ENCODE measurements at places on chromosomes 2 and 18.

GRCh38 chr2:159279700-159280099, 6.8 kb downstream of the WDSUB1 start:
- DNase-seq, result no peak

GRCh38 chr2:175169191-175169590, 1.2 kb upstream of the ATF2 start:
- DNase-seq, result no peak

DNA sequence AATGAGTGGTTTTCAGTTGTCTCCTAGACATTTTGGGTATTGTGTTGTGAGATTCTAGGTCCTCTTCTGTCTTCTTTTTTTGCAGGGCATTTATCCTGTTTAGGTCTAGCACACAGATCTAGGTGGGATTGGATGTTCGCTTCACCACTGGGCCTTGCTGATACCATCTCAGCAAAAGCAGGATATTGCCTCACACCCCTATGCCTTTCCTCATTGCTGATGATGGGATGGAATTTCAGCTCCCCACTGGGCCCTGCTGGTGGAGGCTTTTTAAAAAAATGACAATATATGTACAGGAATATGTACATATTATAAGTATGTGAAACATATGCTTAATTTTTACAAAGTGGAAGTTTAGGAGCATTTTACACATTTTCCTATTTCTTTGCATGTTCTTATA, 5.4 kb upstream of the TOGARAM2 start:
- DNase-seq, result no peak

DNA sequence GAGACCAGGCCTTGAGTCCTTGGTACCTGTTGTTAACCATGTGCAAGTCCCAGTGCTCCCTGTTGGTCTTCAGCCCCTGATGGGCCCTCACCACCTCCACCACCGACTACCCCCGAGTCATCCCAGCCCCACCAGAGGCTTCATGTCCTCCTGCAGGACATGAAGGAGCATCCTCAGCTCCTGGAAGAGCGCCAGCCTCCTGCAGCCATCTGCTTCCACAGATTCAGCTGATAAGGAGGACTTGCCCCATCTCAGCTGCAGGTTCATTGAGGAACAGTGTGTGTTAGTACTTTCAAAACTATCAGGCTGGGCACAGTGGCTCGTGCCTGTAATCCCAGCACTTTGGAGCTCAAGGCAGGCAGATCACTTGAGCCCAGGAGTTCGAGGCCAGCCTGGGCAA, 151.9 kb downstream of the ATP9B start:
- no peak for DNase-seq

- no peak for DNase-seq
These were observed 327.6 kb downstream of the RDH14 start for GRCh38 chr2:18232731-18233438.

- DNase-seq, result no peak
These were observed 1303.2 kb upstream of the CELF4 start for GRCh38 chr18:38868757-38869156.

DNA sequence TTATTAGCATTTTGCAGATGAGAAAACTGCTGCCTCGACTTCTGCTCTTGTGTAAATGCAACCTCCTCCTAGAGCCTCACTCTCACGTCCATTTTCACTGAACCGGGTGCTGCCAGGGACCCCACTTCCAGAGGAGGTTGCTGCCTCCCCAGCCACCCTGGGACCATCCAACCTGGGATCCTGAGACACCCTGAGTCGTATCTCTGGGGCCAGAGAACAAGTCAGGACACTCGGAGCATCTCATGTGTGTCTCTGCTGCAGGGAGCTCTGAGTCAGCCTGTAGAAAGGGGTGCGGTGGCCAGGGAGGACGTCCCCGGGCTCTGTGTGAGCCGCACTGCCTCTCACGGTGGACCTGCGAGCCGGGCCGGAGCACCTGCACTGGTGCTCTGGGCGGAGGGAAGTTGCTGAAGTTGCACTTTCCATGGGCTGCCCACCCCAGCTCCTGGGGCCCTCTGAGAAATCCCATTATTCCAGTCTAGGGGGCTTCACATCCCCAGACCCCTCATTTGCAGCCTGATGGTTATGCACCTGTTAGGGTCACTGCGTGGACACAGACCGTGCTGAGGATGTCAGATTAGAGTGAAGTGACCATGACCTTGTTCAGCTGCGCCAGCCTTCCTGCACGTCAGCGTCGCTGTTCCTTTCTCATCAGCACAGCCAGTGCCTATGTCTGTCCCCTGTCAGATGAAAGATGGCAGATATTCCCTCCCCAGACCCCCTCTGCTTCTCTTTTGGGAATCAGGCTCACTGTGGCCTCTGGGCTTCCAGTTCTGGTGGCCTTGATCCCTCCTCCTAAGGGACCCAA, 230.4 kb downstream of the KLHL29 start:
- DNase-seq, result no peak

DNA sequence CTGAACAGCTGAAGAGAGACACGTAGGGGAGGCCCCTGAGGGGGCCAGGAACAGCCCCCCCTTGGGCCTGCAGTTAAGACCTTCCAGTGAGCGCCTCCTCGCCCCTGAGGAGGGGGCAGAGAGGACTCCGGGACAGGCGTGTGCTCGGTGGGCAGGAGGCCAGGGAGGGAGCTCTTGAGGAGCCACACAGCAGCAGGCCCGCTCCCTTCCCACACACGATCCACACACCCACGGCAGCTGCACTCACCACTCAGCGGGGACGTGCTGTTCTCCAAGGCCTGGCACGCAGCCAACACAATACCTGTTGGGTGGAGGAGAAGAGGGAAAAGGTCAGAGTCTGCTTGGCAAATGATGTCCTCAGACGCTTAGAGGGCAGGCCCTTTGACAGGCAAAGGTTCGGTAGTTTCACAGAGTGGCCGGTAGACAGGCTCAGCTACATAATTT, 39.0 kb downstream of the TGFA start:
- DNase-seq, result no peak

DNA sequence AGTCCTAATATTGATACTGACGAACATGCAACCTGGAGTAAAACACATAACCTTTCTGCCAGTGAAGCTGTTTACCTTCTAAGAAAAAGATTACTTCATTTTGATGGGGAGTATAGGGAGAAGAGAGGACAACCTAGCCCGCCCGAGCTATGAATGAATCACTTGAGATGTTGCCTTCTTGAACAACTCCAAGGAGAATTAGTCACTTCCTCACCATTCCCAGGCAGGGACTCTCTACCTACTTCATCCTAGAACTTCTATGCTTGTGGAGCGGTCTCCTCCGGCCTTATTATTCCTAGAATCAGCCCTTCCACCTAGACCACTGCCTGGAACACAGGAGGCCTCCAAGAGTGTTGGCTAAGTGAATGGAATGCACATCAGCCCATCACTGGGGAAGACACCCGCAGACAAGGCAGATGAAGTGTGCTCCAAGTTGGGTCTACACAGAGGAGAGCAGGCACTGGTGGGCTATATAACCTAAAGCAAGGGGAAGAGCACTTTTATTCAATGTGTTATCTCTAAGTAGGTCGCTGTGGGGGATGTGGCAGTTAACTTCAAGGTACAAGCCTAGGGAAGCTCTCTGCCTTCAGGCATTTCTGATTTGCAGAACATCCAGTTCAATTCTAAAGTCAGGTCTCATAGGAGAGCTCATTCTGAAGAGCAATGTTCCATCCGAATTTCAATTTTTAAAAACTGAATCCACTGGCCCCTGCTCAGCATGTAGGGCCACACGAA, 57.4 kb downstream of the STK39 start:
- no peak for DNase-seq

DNA sequence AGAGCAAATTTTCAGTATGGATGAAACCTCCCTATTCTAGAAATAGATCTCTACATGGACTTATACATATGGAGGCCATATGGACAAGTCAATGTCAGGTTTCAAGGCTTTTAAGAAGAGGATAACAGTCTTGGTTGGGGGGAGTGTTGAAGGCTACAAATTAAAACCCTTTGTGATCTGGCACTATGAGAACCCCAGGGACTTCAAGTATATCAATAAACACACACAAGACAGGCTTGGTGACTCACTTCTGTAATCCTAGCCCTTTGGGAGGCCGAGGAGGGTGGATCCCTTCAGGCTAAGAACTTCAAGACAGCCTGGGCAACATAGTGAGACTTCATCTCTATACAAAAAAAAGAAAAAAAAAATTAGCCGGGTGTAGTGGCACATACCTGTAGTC, 127.2 kb upstream of the SP5 start:
- no peak for DNase-seq

GRCh38 chr18:12726331-12726730, 23.5 kb downstream of the PSMG2 start:
- DNase-seq, result no peak

DNA sequence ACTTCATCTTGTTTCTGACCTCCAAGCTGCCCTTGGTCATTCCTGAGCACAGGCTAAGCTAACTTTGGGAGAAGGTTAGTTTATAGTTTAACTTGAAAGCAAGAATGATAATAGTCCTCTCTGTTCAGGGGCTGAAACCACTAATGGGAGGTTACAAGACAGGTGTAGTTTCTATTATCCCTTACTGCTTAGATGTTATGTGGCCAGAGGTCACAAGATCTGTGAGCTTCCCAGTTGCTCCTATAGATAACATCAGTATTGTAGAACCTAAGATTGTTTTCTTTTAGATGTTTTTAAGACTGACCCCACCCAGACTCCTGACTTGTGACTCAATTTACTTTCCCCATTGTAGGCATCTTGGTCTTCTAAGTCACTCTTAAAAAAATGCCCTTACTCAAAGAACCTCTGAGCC, 94.8 kb upstream of the LPIN2 start:
- DNase-seq, result no peak

DNA sequence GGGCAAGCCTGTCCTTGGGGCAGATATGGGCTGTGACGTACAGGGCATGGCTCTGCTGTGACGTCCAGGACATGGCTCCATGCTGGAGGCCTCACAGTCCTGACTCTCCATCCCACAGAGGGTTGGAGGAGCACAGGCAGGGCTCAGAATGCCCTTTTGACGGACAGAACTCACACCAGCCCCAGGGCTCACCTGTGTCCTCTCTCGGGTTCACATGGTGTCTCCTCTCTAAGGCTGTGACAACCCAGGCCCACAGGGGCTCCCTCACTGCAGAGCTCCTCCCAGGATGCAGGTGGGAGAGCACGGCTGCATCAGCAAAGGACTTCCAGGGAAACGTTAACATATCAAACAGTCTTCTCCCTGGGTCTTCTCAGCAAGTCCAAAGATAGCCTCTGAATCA, 133.8 kb downstream of the EIPR1 start:
- no peak for DNase-seq

- peak; percentile 73 for DNase-seq
These were observed 21.3 kb downstream of the HNRNPLL start for GRCh38 chr2:38581193-38582147.

GRCh38 chr2:47272905-47273758, 118.0 kb upstream of the STPG4 start:
- no peak for DNase-seq

GRCh38 chr2:209946539-209946938, 55.9 kb upstream of the RPE start:
- no peak for DNase-seq

DNA sequence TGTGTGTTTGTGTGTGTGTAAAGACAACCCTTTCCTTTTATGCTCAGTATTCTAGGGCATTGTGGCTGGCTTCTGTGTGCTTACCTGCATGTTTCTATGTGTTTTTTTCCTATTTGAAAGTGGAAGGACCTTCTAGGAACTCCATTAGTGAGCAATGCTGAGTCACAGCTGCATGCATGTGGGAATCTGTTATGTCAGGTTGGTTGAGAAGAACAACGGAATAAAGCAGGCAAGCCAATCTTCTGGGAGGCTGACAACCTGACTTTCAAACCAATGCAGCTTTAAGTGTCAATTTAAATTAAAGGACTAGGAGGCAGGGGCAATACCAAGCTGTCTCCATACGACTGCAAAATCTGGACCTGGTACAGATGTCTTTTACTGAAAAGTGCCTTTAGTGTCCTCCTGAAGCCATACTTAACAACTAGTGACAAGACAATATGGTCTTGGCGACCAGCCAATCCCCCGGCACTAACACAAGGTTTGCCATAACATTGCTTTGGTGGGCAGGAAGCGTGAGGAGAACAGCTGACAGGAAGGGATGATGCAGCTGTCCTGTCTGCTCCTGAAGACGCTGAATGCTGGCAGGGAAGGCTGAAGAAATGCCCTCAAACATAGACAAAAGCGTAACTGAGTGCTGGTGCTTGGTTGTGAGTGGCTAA, 514.7 kb upstream of the CDH7 start:
- DNase-seq, result no peak

DNA sequence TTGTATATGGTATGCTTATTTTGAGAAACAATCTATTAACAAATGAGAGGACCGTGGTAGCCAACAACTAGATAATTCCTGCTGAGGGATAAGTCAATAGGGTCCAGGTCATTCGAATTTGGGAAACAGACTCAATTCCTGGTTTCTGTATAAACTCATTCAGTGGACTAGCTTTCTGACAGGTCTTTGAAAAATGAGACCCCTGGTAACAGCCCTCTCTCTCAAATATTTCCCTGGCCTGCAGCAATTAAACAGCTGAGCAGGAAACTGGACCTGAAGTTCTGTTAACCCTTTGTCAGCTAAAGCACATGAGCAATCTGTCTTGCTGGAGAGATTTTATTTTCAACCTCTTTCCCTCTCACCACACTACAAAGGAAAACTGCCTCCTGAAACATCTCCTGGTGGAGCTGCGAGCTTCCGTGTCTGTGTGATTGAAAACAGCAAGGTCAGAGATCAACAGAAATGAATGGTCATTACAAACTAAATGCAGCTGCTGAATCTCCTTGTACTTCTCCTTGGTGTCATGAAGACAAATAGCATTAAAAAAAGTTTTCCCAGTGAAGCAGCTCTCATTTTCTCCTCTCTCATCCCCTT, 70.3 kb upstream of the CCDC85A start:
- DNase-seq, result peak; percentile 3
